ENCODE measurements at places on chromosomes 12 and 14. TPM values are rescaled to one million over a fixed set of nuclear protein-coding genes. Genes with fewer than 3 reads are reported as not detected.

GRCh38 chr12:79521576-79521975 lies 169.2 kb downstream of the PAWR start:
- DNase-seq = no peak
- H3K27me3 ChIP-seq = no peaks in the 10 kb centered on the region
- H3K4me1 ChIP-seq = no peaks in the 10 kb centered on the region

- no peak for DNase-seq
- no peaks in the 10 kb centered on the region for H3K36me3 ChIP-seq
- no peak overlapping the region for H3K27ac ChIP-seq
- no peaks in the 10 kb centered on the region for H3K4me1 ChIP-seq
- no peak overlapping the region for H3K4me3 ChIP-seq
- H3K27me3 ChIP-seq = peaks cover 2% of the 10 kb centered on the region
These were observed 159.3 kb downstream of the KSR2 start for GRCh38 chr12:117809509-117809908.

DNA sequence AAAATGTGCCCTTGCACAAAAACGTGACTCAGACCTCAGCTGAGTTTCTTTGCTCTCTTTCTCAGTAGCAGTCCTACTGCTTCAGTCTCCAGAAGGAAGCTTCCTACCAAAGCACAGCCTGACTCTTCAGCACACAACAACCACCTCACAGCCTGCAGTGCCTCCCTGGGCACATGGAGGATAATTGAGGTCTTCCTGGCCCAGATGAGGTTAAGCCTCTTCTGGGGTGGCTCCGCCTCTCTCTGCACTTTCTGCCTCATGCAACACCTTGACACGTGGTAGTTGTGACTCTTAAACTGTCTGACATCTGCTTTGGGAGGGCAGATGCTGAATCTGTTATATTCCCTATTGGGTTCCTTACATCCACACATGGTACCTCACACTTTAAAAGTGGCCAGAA lies 33.8 kb downstream of the GIT2 start:
- H3K4me3 ChIP-seq = no peak overlapping the region
- DNase-seq = no peak
- no peaks in the 10 kb centered on the region for H3K36me3 ChIP-seq
- no peaks in the 10 kb centered on the region for H3K4me1 ChIP-seq

- H3K4me3 ChIP-seq = no peak overlapping the region
- no peak for DNase-seq
- H3K27ac ChIP-seq = no peak overlapping the region
- H3K36me3 ChIP-seq = peaks cover 81% of the 10 kb centered on the region
- no peaks in the 10 kb centered on the region for H3K4me1 ChIP-seq
- H3K27me3 ChIP-seq = no peaks in the 10 kb centered on the region
These were observed 35.7 kb downstream of the HNRNPC start for GRCh38 chr14:21233457-21234076.

The RNASE1 gene
- not detected for total RNA-seq

The GPR137C gene
- total RNA-seq = 0.67 TPM
